NCI-H2081 (cell line): ENCODE measurements at places on chromosomes 5 and 9.

GRCh38 chr5:3789519-3790193, 194.0 kb downstream of the IRX1 start:
- no peak for DNase-seq

- DNase-seq = no peak
Measured at GRCh38 chr9:99980598-99980997, 74.1 kb downstream of the STX17 start.

- DNase-seq = no peak
Measured at GRCh38 chr5:78771260-78772205, 123.0 kb upstream of the LHFPL2 start.

- DNase-seq = no peak
Measured at GRCh38 chr5:43352131-43352530, 38.9 kb upstream of the HMGCS1 start.

GRCh38 chr9:85258823-85259370, 482.9 kb downstream of the AGTPBP1 start:
- peak; percentile 66 for DNase-seq

DNA sequence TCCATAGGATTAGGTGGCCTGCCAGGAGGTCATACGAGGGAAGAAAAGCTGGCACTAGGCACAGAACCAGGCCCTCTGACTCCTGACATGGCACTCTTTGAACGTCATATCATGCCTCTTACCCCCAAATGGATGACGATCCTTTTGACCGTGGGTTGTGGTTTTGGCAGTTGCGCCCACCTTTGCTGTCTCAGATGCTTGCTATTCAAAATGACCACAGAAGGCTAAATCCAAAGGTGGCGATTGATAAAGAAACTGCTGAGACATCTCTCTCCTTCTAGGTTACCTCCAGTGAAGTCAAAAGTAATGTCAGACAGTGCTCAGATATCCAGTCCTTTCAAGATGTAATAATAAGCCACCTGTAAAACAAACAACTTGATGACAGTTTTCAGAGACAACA, 385.0 kb downstream of the EFNA5 start:
- DNase-seq = no peak

DNA sequence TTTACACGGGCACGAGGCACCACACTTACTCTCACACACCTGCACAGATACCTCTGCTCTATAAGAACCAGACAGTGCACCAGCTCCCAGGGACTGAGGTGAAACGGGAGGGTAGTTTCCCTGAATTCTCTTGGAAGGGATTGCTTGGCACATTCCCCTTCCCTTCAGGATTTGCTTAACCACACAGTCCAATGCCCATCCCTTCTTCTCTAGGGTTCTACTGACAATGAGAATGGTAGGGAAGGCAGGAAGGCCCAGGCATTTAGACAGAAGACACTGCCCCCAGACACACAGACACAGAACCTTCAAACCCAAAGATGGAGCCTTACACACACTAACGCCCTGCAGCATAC, 704 bp upstream of the LHX6 start:
- no peak for DNase-seq

- DNase-seq = no peak
Measured at GRCh38 chr9:720239-720881, 121.1 kb upstream of the DMRT1 start.

- DNase-seq = no peak
Measured at GRCh38 chr5:120748474-120748873, 284.4 kb downstream of the PRR16 start.

DNA sequence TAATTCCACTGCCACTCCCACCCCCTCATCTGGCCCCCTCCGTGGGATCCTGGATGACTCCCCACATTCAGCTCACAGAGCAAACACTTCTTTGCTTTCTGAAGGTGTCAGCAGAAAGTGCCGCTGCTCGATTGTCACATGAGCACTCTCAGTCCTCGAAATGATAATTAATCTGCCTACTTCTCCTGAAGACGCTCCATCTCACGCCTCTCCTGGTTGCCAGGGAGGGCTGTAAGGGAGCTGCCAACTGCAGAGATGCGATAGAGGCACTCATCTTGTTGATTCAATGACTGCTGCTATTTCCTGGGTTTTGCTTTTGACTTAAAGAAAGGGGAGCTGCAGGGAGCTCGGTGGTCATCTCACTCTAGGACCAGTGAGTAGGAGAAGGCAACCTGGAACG, 206.5 kb downstream of the DAB2IP start:
- DNase-seq = peak; percentile 66

- DNase-seq = peak; percentile 57
Measured at GRCh38 chr9:86034863-86035734, 64.3 kb downstream of the GOLM1 start.

- DNase-seq = peak; percentile 72
Measured at GRCh38 chr9:33510262-33511183, 13.5 kb upstream of the ANKRD18B start.

GRCh38 chr5:133680830-133681565, 68.7 kb upstream of the FSTL4 start:
- no peak for DNase-seq

DNA sequence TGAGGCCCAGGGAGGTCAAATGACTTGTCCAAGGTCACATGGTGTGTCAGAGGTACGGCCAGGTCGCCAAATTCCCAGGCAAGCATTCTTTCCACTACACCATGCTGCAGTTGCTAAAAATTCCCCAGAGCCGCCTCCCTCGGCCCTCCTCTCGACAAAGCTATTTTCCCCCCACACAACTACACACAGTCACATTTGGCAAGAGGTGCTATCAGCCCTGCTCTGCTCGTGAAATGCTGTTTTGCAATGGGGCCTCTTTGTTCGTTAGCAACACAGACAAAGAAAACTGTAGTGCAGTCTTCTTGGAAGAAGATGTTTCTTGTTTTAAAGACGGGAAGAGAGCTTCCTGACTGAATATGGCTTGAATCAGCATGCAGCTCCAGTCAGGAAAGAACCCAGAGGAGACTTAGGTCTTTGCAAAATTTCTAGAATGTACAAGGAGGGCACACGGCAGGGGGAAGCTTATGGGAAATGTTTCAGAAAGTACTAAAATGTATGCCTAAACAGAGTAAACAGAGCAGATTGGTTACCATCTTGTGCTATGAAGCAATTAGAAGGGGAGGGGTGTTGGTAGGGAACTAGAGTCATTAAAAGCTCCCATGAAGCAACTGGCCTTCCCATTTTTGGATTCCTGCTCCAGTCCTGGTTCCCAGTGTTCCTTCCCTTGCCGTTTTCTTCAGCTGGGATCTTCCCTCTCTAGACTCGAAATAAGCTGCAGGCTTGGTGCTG, 14.2 kb downstream of the SLIT3 start:
- DNase-seq = no peak

GRCh38 chr5:170293273-170293672, 4.3 kb downstream of the LCP2 start:
- DNase-seq = no peak

GRCh38 chr5:35789732-35790456, 66.8 kb upstream of the IL7R start:
- DNase-seq = no peak

DNA sequence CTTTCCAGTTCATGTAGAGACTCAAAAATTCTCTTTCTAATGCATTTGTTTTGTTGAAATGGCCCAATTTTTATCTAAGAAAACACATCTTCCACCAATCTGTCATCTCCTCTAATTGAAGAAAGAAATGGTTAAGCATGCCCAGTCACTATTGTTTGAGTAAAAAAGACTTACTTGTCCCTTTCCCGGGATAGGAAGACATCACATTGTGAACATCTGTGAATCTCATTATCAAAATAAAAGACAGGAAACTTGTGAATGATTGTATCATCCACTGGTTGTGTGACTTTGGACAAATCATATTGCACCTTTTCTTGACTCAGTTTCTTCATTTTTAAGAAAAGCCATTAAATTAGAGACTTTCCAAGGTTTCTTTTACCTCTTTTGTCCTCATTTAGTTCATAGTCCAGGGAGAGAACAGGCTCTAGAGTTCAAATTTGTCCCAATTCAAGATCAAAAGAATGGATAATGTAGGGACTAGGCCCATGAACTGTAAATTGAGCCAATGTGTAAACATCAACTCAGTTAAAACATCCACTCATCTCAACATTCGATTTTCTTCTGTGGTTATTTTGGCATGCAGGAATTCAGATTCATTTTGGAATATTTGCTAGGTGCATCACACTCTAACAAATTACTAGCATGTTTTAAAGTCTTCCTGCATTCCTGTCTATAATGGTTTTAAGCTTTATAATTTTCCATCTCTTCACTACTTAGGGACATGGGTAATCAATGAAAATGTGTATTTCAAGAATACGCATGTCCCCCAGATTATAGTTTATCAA, 838.0 kb upstream of the WWC1 start:
- DNase-seq = no peak

DNA sequence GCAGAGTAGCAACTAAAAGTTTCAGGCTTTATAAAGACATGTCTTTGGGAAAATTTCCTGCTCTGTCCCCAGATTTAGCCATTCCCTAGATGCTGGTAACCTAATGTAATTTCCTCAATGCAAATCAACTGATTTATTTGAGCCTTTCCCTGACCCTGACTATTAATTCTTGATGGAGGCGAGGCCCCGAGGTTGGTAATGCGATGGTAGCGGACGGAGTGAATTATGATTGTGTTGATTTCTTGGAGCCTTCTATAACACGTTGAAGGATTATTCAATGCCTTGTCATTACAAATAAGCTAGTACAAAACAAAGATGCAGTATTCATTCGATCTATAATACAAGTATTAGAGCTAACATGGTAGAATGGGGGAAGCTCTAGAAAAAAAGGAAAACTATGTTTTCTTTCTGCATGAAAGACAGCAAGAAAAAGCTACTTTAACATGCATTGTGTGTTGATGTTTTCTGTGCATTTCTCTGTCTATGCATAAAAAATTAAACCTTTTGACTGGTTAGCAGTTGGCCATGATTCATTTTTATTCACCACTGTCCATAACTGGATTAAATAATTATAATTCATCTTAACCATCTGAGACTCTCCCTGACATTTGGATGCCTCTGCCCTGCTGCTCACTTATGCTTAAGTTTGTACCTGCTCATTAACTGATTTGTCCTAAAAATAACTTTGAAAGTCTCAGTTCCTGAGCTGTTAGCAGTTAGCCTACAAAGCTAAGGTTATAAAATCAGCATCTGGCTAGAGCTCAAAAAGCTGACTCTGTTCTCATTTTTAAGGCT, 490.2 kb upstream of the NUDT12 start:
- no peak for DNase-seq

- no peak for DNase-seq
Measured at GRCh38 chr5:60703944-60704343, 4.0 kb upstream of the DEPDC1B start.

DNA sequence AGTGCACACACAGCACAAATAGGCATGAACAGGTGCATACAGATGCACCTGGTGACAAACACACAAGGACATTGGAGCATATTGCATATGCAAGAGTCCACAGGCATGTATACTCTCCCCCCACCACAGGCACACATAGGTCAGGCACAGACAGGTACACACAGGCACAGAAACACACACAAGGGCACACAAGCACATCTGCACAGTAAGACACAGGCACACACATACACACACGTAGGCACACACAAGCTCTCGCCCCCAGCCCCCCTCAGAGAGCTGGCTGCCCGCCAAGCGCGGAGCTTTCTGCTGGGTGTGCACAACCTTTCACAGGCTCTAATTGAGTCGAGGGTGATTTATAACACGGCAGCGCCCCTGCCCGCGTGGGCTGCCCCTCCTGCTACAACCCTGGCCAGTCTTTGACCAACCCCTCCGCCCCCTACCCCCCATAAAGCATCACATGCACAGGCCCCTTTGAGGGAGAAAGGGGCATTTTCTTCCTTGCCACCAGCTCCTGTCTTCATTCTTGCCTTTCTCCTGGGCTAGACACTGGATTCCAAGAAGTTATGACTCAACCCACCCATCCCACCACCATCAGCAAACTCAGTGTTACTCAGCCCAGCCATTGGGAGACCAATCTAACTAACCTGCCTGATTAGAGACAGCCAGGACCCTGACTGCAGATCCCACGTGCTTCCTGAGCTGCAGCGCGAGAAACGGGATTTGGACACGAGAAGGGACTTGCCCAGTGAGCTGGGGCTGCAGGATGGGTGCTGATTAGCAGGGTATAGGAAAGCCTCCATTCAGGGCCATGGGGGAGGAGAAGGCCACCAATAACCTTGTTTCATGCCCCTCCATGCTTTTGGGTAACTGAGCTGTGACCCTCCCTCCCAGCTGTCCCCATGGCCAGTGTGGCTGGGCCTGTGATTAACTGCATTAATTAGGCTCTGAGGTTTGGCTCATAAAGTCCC, 42.8 kb upstream of the PSD2 start:
- DNase-seq = peak; percentile 44

DNA sequence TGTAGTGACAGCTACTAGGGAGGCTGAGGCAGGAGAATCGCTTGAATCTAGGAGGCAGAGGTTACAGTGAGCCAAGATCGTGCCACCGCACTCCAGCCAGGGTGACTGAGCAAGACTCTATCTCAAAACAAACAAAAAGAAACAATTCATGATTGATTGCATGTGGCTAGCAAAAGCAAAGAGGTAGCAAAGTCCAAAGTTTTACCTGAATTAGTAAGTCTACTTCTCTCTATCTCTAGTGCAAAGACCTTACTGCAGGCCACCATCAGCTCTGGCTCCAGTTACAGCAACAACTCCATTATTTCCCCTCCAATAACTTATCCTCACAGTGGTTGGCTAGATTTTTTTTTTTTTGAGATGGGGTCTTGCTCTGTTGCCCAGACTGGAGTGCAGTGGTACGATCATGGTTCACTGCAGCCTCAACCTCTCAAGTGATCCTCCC, 6.2 kb upstream of the SAR1B start:
- no peak for DNase-seq

DNA sequence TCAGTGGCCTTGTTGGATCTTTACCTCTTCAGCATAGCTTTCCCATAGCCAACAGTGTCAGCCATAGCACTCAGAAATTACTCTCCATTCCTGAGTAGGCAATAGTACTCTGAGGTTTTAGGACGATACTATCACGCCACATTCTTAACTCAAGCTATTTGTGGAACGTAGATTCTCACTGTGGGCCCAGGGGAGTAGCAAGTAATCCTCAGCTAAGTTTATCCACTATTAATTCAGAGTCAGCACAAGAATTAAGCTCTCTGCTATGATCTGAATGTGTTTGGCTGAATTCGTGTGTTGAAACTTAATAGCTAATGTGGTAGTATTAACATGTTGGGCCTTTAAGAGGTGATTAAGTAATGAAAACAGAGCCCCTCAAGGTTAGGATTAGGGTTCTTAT, 858.8 kb upstream of the NUDT12 start:
- no peak for DNase-seq

DNA sequence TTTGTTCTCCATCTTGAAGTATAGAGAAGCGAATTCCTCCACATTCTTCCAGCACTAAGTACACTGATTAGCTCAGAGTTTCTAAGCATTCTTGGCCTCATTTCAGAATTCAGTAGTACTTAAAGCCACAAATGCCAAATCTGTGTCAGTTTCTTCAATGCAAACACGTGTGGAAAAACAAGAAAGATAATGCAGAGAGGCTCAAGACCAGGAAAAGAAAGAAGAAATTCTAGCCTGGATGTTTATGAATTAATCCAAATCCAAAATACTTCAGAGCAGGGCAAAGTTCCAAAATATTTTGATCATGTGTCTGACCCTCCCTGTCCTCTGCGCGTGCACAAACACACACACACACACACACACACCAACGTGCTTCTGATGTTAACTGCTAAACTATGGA, 457.6 kb downstream of the SLCO4C1 start:
- DNase-seq = no peak
